GM12891 (cell line): ENCODE measurements at places on chromosomes 11 and 22.

DNA sequence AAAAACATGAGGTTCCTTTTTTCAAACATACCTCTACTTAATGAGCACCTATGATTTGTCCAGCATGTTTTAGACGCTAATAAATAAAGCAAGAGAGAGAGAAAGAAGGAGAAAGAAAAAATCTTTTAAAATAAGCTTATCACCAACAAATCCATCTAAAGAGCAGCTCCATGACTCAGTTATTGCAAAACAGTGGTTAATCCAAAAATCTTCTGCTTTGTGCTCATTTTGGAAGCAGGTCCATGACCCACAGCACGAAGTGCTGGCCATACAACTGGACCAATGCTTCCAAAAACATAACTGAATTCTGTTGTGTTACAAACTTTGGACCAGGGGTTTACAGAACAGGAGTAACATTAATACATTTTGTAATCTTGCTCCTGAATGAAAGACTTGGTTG lies 696.6 kb downstream of the KCNA4 start:
- DNase-seq, result no peak

DNA sequence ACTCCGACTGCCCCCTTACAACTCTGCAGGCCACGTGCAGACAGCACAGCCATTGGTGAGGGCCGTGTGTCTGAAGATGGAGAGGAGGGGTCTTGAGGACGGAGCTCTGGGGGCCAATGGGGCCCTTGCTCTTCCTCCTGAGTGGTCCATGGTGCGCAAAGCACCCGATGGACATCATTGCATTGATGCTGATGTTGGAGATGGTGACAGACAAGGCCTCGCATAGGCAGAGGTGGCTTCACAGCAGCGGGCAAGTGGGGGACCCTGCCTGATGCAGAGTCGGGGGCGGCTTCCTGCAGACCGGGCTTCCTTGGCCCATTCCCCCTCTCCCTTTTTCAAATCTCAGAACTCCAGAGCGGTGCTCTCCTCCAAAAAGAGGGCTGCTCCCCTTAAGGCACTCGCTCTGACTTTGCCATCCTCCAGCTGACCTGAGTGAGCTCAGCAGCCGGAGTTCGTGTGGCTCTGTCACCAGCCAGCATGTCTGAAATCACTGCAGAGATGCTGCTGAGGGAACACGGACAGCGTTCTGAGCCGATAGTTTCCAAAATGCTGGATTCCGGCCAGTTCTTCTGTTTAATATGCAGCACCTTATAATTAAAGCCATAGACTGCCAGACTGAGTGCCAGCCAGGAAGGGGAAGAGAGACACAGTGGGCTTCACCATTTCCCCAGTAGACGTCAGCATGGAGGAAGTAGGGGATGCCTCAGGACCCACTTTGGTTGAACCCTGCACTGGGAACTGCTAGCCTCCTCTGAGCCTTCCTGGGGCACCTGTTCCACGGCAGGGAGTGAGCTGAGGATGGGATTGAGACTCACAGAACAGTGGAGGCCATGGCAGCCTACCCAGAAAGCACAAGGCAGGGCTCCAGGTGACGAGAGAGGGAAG lies 278.2 kb downstream of the BRD1 start:
- DNase-seq, result no peak

DNA sequence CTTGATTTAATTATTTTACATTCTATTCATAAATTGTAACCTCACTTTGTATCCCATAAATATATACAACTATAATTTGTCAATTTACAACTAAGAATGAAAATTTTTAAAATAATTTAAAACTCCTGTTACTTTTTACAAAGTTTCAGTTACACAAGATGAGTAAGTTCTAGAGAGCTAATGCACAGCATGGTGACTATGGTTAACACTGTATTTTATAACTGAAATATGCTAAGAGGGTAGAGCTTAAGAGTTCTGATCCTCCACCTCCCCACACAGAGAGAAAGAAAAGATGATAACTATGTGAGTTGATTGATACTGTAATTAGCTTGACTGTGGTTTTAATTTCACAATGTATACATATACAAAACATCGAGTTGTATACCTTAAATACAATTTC lies 412.5 kb upstream of the DDI1 start:
- DNase-seq, result no peak

DNA sequence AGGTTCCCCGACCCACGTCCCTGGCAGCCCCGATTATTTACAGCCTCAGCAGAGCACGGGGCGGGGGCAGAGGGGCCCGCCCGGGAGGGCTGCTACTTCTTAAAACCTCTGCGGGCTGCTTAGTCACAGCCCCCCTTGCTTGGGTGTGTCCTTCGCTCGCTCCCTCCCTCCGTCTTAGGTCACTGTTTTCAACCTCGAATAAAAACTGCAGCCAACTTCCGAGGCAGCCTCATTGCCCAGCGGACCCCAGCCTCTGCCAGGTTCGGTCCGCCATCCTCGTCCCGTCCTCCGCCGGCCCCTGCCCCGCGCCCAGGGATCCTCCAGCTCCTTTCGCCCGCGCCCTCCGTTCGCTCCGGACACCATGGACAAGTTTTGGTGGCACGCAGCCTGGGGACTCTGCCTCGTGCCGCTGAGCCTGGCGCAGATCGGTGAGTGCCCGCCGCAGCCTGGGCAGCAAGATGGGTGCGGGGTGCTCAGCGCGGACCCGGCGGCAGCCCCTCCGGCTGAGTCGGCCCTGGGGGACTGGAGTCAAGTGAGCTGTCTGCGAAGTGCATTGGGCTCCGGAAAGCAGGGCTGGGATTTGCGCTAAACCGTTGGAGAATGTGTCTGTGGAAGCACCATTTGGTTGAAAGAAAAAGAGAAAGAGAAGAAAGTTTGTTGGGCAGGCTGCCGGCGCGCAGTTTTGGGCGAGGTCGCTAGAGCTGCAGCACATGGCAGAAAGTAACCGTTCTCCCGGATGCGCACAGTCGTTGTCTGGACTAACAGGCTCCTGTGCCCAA lies at the start of gene CD44:
CD44 (plus strand) TSS at position 229 of the 779 bp plus-strand sequence; CDS start at position 362, 133 bp downstream.
- peak; percentile 67 for DNase-seq

DNA sequence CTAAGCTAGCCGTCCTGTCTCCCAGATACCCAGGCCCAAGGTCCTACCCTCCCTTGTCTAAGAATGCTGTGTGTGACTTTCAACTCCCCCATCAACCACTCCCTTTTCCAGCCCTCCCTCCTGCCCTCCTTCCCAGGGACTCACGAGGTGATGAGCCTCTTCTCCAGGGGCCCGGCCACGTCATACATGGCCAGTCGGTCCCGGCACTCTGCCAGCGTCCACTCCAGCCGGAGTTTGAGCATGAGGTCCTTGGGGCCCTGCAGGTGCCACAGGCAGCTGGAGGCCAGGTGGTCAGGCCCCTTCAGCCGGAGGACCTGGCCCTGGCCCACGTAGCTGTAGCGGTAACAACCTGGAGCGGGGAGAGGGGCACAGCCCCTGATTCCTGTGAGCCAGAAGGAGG lies 20.1 kb downstream of the TMPRSS6 start:
- DNase-seq, result no peak

- no peak for DNase-seq
Observed at GRCh38 chr11:8233691-8234424, 29.8 kb downstream of the LMO1 start.

GRCh38 chr11:122478986-122479385 lies 176.5 kb upstream of the UBASH3B start:
- DNase-seq, result no peak

- no peak for DNase-seq
Observed at GRCh38 chr22:35649026-35649553, 844 bp downstream of the APOL6 start.

DNA sequence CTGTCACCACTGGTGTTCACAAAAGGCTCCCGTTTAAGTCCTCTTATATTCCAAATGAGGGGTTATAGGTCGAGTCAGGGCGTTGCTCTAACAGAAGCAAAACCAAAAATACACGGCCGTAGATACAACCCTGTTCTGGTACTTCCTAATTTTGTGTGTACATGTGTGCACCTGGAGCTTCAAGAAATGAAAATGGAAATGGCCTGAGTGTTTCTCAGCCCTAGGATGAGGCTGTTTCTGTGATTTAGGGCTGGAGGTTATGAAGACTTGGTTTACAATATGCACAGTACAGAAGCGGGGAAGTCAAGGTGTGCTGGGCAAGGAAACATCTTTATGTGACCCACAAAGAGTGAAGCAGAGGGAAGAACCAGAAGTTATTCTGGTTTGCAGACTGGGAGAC lies 110.4 kb upstream of the OR4B1 start:
- DNase-seq, result no peak

DNA sequence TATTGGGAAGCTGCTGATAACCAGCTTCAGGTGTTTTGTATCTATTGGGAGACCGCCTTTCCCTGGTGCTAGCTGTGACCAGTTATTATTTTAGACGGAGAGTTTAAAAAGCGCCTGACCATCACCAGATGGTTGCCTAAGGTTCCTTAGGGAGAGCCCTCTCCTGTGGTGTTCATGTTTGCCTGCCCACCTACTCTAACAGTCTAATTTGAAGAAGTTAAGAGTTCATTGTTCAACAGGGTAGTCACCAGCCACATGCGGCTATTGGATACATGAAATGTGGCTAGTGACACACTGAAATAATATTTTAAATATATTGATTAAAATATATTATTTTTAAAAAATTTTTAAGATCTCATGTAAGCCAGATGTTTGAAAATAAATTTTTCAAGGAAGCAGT lies 71.3 kb upstream of the SLN start:
- DNase-seq, result no peak

DNA sequence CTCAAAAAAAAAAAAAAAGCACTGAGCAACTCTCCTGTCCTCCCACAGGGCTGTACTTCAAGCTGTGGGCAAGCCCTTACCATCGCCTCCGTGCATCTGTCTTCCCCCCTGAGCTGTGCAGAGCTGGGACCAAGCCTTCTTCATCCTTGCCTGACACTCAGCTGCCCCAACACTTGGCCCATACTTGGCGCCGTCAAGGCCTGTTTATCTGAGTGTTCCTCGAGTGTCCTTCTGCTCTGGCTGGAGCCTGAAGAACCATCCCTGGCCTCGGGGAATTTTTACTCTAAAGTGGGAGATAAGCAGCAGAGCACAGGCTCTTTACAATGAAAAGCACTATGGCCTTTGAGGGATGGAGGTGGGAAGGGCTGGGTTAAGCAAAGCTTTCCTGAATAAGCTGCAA lies 1.6 kb upstream of the TIRAP start:
- no peak for DNase-seq

DNA sequence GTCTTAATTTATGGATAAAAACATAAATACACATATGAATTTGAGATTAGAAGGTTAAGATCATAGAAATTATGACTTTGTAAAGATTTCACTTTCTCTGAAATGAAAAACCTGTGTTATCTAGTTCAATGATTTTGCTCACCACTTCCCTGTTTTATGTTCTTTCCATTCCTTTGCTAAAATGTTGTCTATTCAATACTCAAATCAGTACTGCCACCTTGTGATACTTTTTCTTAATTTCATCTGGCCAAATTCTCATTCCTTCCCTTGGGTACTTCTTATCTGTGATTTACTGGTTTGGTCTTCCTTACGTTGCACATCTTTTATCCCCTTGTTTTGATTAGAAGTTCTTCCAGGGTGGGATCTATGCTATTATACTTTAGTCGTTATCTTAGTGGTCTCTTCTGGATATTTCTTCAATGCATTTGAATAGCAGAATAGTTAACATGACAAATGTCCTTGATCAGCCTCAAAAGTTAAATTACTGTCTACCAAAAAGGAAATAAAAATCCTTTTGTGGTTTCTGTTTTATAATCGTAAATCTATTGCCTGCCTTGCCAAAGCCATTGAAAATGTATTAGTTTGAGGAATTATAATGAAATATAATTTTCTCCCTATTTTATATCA lies 197.0 kb downstream of the PGR start:
- DNase-seq, result no peak

DNA sequence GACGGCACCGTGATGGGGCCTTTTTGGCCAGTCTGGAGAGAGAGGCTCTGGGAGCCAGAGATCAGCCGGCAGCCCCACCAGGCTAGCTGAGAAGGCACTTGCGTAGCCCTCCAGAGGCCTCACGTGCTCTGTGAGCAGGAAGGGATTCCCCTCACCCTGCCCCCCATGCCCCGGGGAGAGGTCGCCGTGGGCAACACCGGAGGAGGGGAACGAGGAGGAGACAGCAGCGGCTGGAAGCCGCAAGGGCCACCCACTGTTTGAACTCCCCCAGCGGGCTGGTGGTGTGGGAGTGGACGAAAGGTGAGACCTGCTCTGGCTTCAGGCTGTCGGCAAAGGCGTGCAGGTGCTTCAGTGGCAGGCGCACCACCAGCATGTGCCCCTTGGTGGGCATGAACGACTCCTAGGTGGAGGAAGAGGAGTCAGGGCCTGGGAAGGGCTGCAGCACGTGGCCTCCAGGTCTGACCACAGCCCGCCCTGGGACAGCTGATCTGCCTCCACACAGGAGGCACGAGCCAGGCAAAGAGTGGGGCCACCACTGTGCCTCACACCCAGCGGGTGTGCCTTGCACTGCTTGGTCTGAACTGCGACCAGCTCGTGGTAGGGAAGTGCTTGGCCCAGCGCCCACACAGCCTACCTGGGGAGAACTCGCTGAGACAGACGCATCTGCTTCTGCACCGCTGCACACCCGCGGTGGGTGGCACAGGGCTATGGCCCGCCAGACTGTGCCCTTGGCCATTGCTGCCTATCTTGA lies 99.9 kb downstream of the MED15 start:
- DNase-seq, result no peak

GRCh38 chr11:132402071-132402684 lies 1031.8 kb downstream of the NTM start:
- peak; percentile 39 for DNase-seq
